ENCODE measurements at places on chromosomes 7 and 10.

DNA sequence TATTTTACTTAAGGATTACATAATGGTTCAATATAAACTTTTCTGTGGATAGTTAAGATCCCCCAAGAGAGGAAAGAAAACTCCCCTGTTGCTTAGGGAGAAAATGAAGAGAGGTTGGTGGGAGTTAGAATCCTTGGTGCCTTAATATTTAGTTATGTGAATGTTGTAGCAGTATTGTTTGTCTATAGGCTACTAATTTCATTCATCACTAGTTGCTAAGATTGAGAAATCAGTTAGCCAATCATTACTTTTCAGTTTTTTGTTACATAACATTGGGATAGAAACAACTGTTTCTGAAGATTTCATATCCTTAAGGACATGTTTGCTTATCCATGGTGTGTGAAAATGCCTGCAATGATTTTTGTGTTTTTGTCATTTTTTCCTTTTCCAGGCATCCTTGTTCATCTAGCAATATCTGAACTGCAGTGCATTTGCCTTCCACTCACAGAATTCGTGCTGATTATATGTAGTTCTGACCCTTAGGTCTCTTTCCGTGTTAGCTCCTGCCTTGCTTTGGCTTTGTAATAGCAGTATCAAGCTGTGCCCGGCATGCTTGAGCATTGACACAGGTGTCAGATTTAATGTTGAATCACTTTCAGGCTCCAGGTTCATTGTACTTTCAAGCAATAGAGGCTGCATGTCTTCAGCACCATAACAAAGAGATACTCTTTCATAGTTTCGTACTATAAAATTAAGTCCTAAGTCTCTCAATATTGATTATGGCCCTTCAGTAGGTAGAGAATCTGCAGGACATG is 85.0 kb downstream of the PODXL start:
- no peak for DNase-seq

- DNase-seq = no peak
Observed at GRCh38 chr10:31278279-31278941, 40.6 kb upstream of the ZEB1 start.

DNA sequence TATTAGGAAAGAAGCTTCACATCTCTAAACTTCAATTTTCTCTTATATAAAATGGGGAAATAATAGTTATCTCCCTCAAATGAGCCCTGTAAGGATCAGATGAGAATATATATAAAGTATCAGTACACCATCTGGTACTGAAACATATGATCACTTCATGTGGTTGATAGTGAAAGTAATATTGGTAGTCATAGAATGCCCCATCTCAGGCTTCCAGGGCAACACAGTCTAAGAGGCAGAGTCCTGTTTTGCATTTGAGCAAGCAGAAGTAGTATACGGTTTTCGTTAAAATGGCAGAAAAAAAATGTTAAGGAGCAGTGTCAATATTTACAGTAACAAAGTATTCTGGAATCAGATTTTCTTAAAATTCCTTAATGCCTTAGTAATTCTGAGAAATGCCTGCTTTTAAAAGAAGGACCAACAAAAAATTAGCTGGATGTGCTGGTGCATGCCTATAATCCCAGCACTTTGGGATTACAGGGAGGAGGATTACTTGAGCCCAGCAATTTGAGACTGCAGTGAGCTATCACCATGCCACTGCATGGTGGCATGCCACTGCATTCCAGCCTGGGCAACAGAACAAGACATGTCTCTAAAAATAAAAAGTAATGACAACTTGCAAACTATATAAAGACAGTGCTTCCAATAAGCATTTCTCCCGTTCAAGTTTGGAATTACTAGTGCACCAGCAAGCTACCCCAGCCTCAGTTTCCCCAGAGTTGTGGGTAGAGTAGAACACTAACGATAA is 19.8 kb downstream of the KBTBD2 start:
- DNase-seq = no peak

DNA sequence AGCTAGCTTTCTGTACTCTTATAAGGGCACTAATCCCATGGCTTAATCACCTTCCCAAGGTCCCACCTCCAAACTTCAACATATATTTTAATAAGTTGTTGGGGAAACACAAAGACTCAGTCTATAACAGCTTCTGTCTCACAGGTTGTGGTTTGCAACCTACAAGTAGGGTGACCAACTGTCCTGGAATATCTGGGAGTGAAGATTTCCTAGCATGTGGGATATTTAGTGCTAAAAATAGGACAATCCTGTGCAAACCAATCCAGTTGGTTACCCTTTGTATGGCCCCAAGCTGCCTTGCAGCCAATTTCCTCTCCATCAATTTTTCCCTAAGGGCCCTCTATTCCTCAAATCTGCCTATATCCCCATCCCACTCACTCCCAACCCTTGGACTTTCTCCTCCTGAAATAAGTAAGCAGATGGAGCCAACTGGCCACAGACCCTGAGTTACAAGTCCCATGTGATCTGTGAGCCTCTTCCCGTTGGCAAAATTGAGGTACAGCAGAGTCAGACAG is 82.3 kb downstream of the FAM13C start:
- DNase-seq = no peak

GRCh38 chr7:32223071-32223650 is 153.0 kb upstream of the PDE1C start:
- DNase-seq = no peak

GRCh38 chr7:6648066-6648814 is 11.1 kb downstream of the ZNF316 start:
- DNase-seq = no peak

- no peak for DNase-seq
Observed at GRCh38 chr7:157840914-157841772, 504.3 kb downstream of the DNAJB6 start.

DNA sequence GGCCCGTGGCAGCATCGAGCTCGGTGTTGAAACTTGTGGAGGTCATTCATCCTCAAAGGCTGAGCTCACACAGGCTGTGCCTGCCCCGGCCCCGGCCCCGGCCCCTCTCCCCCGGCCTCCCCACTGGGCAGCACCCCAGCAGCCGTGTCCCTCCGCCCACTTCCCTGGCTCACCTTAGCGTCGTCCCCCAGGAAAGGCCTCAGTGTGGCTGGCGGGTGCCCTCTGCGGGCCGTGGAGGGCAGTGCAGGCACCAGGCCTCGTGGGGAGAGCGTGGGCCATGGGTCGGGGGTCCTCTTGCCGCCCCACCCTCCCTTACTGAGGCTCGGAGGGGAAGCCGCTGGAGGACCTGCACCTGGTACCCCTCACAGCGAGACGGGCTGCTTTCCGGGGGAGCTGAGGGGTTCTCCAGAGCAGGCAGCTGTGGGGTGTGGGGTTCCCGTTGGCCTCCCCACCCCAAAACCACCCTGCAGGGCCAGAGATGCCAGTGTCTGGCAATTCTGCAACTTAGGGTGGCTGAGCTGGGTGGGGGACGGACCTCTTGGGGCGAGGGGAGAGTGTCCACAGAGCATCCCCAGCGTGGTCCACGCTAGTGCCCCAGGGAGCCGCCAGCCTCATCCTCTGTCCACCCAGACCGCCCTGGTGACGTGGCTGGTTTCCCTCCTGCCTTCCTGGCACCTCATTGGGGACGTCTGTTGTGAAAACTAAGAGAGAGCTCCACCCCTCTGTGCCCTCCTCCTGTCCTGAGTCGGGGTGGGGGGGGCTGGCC is 44.2 kb upstream of the DPYSL4 start:
- no peak for DNase-seq

DNA sequence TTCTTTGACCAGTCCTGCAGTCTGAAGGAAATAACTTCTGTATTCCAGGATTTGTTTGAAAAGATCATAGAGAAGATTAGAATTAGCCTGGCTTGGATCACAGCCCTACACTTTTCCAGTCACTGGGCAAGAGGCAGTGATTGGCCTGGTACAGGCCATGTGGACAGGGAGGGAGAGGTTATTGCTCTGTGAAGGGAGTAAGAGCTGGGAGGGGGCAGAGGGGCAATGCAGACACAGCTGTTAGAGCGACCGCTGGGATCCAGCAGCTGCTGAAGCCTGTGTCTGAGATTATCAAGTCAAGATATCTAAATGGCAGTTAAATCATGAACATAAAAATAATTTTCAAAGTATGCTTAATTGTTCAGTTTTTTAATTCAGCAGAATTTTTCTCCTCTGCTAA is 257.3 kb downstream of the SDK1 start:
- DNase-seq = no peak

Measured in activated naive CD4-positive, alpha-beta T cell (primary cell).